ENCODE measurements at places on chromosomes 12 and 14. TPM values are rescaled to one million over a fixed set of nuclear protein-coding genes. Genes with fewer than 3 reads are reported as not detected.

NGB gene
- not detected for total RNA-seq

TESPA1 gene
- total RNA-seq = not detected

ABCD2 gene
- total RNA-seq = 0.17 TPM

SPIC gene
- not detected for total RNA-seq

HOXC4 gene
- 3.5 TPM for total RNA-seq

CLEC4A gene
- not detected for total RNA-seq

STAB2 gene
- total RNA-seq = not detected

GALNT16 gene
- 1.1 TPM for total RNA-seq

KRT79 gene
- not detected for total RNA-seq

GALNT8 gene
- total RNA-seq = 0.12 TPM

SIX6 gene
- total RNA-seq = not detected

TAS2R50 gene
- total RNA-seq = not detected

A2ML1 gene
- total RNA-seq = not detected

TEX52 gene
- total RNA-seq = not detected

TAS2R19 gene
- 0.17 TPM for total RNA-seq
